ENCODE measurements at places on chromosomes 11 and 22. TPM values are rescaled to one million over a fixed set of nuclear protein-coding genes. Genes with fewer than 3 reads are reported as not detected.

ADAMTS15 gene
- total RNA-seq = 1.00 TPM

ANKK1 gene
- under 0.01 TPM for total RNA-seq

SERPING1 gene
- 4.3 TPM for total RNA-seq

MYO7A gene
- 0.12 TPM for total RNA-seq

FXYD2 gene
- not detected for total RNA-seq

LRRC74B gene
- total RNA-seq = not detected

IGSF9B gene
- total RNA-seq = 0.50 TPM

ANAPC15 gene
- total RNA-seq = 29.9 TPM

CLDN5 gene
- total RNA-seq = 1.1 TPM

SLC22A12 gene
- total RNA-seq = not detected
